ENCODE measurements at places on chromosomes 2 and 18.

DNA sequence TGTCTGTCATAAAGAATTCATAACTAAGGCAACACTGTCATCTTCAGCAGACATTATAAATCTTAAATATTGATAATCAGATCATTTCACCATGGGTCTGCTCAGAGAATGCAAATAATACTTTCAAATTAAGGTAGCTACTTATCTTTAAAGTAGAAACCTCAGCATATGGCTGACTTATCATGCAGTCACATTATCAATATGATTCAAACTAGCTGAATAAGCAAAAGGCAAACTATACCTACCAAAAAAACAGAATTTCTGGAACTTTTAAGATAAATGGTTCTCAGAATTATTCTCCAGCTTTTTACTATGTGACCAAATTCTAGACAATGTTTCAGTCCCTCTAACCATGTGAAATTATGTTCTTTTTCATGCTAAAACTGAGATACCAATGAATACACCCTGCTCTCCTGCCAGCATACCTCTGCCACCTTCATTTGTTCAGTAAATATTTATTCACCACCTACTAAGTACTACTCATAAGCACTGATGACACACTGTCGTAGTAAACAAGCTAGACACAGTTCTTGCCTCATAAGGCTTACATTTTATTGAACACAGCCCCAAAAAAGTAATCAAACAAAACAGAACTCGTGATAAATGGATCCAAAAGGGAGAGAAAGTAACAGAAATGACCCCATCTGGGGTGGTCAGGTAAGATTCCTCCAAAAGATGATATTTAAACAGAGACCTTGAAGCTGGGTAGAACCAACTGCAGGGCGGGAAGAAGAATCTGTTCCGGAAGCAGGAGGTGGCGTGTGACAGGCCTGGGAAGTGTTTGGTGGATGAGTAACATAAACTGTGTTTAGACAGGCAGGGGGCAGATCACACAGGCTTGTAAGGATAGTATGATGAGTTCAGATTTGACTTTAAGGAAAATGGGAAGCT, 17.7 kb downstream of the SPIRE1 start:
- DNase-seq: no peak

- DNase-seq: no peak
These were observed 114.1 kb downstream of the GBX2 start for GRCh38 chr2:236054125-236054524.

DNA sequence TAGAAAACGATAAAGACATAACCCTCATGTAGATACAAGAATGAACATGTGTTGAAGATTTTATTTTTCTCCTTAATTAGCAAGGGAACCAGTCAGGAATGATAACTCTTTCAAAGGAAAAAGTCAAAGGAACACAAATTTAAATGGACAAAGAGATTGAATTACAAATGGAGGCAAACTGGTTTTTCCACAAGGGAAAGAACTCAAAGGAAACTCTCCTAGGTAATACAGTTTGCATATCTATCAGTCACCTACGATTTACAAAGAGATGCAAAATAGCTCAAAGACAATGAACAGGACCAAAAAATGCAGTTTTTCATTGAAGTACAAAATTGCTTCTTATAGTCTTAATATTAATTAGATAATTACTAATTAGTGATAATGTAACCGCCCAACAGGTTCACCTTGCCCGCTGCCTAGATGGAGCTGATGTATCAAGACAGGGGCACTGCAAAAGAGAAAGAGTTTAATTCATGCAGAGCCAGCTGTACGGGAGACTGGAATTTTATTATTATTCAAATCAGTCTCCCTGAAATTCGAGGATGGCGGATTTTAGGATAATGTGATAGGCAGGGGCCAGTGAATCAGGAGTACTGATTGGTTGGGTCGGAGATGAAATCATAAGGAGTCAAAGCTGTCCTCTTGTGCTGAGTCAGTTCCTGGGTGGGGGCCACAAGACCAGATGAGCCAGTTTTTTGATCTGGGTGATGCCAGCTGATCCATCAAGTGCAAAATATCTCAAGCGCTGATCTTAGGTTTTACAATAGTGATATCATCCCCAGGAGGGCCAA, 151.0 kb downstream of the TMEM17 start:
- DNase-seq: no peak

DNA sequence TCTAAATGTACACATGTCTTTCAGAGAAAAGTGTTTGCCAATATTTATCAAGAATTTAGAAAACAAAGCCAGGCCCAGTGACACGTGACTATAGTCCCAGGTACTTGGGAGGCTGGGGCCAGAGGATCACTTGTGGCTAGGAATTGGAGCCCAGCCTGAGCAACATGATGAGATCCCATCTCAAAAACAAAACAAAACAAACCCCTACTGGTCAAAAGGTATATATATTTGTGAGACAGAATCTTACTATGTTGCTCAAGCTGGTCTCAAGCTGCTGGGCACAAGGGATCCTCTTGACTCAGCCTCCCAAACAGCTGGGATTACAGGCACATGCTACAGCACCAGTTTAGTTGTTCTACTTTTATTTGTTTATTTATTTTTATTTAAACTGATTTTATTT, 79.2 kb downstream of the ZDBF2 start:
- DNase-seq: no peak
